ENCODE measurements at places on chromosomes 7 and 10. TPM values are rescaled to one million over a fixed set of nuclear protein-coding genes. Genes with fewer than 3 reads are reported as not detected.

The SPDYE11 gene
- not detected for total RNA-seq

The NKX2-3 gene
- total RNA-seq: 2.9 TPM

The LRRTM3 gene
- 1.3 TPM for total RNA-seq

DNA sequence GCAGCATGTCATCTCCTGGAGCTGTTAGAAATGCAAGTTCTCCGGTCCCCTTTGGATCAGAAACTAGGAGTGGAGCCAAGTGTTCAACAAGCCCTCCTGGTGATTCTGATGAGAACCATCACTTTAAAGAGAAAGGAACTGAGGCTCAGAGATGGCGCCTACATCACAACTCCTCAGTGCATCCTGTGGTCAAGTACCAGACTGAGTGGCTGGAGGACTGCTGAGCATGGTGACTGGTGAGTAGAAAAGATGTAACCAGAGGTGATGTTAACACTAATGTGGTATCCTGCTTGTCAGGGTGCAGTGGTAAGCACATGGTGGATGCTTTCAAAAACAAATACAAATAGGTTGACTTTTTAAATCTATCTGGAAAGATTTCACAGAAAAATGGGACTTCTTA lies 3.5 kb upstream of the OIT3 start:
- DNase-seq: no peak

GRCh38 chr7:2894118-2894940 lies 50.2 kb upstream of the GNA12 start:
- DNase-seq: no peak

- no peak for DNase-seq
Measured at GRCh38 chr10:44237364-44238049, 147.4 kb downstream of the CXCL12 start.

GRCh38 chr7:38452681-38453108 lies 178.5 kb downstream of the AMPH start:
- DNase-seq: no peak

DNA sequence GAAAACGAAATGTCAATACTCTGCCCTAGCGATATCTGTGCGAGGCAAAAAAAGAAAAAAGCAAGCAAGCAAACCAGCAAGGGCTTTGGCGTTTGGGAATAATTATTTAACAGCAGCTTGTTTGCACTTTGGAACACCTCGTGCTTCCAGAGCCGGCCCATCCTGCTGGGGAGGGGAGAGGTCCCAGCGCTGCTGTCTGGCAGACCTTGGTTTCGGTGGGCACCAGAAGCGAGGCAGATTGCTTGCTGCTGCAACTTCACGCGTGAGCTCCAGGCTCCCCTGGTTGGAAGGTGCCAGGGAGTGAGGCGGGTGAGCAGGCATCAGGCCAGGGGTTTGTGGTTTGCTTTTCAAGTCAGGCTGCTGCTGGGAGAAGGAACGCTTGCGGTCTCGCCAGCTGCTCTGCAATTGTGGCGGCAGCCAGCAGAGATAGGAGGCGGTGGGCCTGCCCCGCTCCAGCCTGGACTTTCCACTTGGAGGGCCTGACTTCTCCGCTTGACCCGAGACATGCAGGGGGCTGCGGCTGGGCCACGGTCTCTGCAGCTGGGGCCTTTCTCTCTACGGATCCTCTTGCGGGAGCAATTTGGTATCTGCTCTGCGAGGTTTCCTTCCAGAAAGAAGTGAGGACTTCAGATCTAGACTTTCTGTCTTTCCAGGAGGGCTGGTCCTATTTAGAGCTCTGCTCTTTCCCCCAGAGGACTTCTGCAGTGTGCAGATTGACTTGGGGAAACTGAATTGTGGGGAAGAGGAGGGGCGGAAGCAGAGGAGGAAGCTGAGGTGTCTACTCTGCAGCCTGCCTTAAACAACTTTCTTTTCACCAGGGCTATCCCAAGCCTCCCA lies 131.4 kb downstream of the PRPF18 start:
- DNase-seq: peak; percentile 86

DNA sequence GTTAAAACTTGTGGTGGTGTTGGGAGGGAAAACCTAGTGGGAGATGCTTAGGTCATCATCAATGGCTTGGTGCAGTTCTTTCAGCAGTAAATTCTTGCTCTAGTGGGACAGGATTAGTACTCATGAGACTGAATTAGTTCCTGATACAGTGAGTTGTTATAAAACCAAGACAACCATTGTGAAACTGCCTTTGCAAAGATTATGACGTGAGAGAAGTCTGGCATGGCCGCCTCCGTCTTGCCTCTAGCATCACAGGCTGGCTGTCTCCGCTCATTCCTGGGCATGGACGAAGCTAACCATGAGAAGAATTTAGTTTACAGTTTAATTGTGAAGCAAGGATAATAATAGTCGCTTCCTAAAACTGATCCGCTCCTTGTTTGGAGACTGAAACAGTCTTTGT lies 186.4 kb downstream of the KIF20B start:
- no peak for DNase-seq

DNA sequence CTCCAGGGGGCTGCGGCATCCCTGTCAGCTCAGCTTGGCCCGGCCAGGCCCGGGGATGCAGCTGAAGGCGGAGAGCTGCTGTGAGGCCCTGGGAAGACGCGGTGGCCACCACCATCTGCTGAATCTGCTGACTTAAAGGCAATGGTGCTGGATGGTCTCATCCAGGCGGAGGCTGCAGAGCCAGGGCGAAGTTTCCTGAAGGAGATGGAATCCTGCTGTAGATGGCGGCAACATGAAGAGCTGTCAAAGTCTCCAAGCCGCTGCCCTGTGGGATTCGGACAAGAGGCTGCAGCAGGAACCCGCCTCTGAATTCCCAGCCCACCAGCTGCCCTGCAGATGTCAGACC lies 200.1 kb downstream of the PTPRN2 start:
- DNase-seq: no peak

- DNase-seq: no peak
Measured at GRCh38 chr10:76382381-76382851, 951.0 kb downstream of the LRMDA start.

- no peak for DNase-seq
Measured at GRCh38 chr10:50508315-50509051, 115.3 kb downstream of the SGMS1 start.

DNA sequence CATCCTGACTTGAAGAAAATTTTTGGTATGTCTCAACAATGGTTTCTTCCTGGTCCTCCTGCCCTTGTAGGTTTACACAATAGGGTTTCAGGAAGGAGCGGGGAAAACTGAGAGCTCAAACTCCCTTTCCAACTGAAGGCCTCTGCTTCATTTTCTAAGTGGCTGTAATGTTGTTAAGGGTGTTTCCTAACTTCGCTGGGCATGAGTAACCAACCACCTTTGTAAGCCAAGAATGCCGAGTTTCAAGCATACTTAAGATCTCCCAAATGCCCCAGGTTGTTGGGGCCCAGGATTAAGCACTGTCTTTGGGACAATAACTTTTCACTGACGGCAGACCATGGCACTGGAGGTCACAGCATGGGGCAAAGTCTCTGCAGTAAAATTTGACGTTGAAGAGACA lies 33.6 kb upstream of the DRGX start:
- DNase-seq: no peak

DNA sequence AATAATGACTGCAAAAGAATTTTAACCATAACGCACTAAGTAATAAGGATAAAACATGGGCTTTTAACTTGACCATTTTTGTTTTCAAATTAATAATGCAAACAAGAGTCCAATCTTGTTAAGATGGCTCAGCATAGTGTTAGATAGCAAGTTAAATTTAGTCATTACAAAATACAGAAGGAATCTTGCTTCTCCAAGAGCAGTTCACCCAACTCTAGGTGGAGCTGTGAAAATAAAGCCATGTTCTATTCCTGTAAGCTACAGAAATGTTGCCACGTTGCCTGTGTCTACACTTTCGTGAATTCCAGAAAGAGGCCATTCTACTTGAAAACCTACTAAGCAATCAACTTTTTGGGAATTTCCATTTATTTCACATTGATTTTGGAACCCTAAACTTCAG lies 191.9 kb downstream of the SFMBT2 start:
- DNase-seq: no peak

Data from body of pancreas (tissue), 4 donors.